Testis (tissue), 5 donors: ENCODE measurements at places on chromosomes 16 and 17.

- peak; percentile 65 for DNase-seq
Observed at GRCh38 chr17:13597723-13598347, 3.9 kb downstream of the HS3ST3A1 start.

DNA sequence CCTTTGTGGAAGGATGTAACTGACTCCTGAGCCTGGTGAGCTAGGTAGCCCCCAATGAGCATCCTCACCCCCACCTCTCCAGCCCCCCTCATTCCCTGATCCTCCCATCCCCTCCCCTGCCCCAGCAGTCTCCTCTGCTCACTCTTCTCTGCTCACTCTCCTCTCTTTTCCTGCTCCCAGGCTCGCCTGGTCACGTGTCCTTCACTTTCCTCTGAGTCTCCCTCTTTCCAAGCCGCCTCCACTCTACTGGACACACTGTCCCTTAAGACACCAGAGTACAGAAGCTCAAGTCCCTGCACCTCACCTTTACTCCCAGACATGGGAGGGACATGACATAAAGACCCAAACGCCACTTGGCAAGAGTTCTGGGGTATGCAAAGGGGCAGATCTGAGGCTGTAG, 76.3 kb upstream of the RBL2 start:
- no peak for DNase-seq

DNA sequence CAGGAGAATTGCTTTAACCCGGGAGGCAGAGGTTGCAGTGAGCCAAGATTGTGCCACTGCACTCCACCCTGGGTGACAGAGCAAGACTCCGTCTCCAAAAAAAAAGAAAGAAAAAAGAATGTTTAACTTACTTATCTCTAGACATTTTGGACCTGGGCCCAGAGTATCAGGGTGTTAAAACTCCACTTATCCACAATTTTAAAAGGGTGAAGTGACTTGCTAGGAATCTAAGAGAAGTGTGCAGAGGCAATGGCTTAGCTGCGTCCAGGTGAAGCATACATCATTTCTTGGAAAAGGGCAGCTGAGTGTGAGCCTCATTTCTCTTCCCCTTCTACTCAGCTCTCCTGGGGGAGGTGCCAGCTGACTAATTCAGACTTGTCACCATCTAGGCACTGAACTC, 25.1 kb downstream of the ALDH3A2 start:
- no peak for DNase-seq

GRCh38 chr17:57869617-57870282, 19.9 kb upstream of the MRPS23 start:
- no peak for DNase-seq

GRCh38 chr17:7549401-7550055, 670 bp downstream of the TNFSF12 start:
- no peak for DNase-seq

DNA sequence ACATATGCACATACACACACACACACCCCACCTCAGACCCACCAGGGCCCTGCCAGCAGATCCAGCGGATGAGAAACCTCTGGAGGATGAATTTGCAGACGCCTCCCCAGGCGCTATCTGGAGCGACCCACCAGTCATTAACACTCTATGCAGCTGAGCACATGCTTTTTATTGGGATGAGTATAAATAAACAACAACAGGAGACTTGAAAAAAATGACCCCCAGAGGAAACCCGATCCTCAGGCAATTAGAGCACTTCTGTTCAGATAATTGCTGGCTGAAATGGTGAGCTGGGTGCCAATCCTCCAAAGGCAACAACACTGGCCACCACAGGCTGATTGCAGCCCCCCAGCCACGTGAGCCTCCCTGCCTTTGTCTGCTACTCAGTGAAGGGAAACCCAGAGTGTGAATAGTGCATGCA, 32.9 kb downstream of the DYNLRB2 start:
- DNase-seq: no peak

- DNase-seq: no peak
Observed at GRCh38 chr17:77610518-77610893, 348.0 kb upstream of the TNRC6C start.

DNA sequence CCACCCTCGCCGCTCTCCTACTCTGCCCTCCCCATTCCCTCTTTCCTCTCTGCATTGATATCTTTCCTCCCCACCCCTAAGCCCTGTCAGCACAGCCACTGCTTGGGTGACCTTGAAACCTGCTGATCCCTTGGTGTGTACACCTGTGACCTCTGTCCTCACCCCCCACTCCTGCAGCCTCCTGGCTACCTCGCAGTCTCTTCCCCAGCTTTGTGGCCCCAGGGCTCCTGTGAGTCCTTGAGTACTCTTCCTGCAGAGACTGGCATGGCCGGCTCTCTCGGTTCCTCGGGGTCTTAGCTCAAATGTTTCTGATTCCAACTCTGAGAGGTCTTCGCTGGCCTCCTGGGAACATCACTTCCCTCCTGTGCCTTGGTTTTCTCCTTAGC, 31.7 kb downstream of the ADCY7 start:
- DNase-seq: no peak

DNA sequence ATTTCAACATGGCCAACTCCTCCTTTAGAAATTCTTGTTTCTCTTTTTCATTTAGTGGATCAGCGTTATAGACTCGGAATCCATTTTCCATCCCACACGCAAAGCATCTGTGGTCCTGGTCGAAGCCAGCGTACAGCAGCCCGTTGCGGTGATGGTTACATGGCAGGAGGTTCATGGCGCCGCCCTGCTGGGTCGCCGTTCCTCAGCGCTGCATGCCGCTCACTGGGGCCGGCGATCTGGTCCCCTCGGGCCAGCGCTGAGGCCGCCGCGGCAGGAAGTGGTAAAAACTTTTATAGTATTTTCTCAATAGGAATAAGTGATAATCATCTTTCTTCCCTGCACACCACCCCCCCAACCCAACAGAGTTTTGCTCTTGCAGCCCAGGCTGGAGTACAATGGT, 29.9 kb upstream of the RHOT1 start:
- DNase-seq: no peak

GRCh38 chr16:69348222-69348621, 3.4 kb downstream of the TMED6 start:
- DNase-seq: no peak

DNA sequence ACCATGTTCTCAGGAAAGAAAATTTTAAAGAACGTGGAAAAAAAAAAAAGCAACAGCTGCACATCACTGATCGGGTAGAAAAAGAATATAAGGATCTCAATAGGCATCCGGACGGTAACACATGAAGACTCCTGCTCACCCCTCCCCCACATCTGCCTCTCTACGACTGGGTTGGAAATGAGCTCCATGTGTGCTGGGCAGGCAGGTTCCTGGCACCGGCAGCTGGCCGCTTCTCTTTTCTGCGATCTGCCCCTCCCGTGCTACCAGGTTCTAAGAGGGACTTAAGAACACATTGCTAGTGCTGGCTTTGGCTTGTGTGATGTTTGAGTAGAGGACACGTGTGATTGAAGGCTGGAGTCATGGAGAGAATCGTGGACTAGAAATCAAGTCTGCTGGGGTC, 115.5 kb downstream of the AATF start:
- DNase-seq: peak; percentile 22

DNA sequence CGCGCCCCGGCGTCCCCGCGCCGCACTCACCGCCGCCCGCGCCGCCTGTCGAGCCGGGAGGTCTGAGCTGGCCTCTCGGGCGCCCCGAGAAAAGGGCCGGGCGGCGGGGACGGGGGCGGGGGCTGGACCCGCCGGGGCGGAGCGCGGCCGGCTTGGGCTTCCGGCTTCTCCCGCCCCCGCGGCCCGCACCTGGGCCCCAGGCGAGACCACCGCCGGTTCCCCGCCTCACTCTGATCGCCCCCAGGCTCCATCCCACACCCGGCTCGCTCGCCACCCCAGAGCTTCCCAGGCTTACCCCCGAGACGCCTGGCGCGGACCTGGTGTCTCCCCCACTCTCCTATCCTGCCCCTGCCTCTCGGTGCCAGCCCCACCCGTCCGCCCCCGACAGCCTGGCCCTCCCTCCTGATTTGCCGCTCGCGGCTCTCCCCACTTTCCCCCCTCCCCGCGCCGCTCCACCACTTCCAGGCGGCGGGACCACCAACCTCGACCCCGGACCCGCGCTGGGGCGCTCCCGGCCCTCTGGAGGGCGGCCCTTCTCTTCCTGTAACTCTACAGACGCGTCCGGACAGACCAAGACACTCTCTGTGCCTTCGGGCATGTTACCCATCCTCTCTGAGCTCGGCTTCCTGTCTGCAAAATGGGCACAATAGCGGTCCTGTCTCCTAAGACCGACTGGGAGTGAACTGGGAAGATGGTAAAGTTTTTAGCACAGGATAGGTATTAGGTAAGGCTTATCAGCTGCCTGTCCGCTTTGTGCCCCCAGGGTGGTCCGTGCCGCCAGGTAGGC, at the start of gene LITAF:
TSS of gene LITAF (minus strand) at position 64 of the 787 bp plus-strand sequence. CDS start 30,189 bp downstream, outside the sequence.
- DNase-seq: peak; percentile 33

GRCh38 chr17:66775271-66775670, 59.6 kb upstream of the CACNG5 start:
- DNase-seq: no peak

DNA sequence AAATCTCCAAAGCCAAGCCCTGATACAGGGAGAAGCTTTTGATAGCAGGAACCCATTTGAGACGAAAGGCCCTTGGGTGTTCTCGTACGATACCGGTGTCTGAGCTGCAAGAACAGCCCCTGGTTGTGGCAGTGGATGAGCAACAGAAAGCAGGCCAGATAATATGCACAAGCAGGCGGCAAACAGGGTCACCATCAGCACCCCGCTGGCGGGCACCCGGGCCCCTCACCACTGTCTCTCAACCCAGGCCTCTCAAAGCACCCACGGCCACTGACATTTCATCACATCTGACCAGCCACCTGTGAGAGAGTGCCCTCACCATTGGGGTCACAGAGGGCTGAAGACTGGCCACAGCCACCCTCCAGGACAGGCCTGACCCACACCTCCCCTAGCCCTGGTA, 230.4 kb downstream of the C16orf78 start:
- DNase-seq: no peak

- DNase-seq: no peak
Observed at GRCh38 chr16:15477802-15478201, 43.4 kb downstream of the BMERB1 start.

GRCh38 chr16:89370081-89370511, 120.3 kb downstream of the ANKRD11 start:
- no peak for DNase-seq

DNA sequence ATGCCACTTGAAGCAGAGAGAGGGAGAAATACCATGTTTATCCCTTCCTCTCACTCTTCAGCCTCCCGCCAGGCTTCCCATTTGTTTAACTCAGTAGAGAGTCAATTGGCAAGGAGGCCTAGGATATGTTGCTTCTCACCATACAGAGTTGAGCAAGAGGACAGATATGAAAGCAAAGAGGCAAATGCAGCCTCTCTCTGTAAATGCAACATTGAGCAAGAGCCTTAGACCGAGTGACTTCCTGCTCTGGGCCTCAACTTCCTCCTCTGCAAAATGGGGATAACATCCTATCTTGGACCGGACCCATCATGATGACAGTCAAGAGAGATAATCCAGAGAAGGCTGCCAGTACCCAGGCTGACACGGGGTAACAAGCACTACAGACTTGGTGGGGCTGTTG, 36.8 kb downstream of the SOCS1 start:
- DNase-seq: no peak

- peak; percentile 94 for DNase-seq
Observed at GRCh38 chr17:38417210-38417951, 10.9 kb upstream of the ARHGAP23 start.

- no peak for DNase-seq
Observed at GRCh38 chr16:72211110-72211509, 39.2 kb upstream of the PMFBP1 start.

GRCh38 chr16:29876594-29877249, 13.7 kb upstream of the CDIPT start:
- DNase-seq: no peak

DNA sequence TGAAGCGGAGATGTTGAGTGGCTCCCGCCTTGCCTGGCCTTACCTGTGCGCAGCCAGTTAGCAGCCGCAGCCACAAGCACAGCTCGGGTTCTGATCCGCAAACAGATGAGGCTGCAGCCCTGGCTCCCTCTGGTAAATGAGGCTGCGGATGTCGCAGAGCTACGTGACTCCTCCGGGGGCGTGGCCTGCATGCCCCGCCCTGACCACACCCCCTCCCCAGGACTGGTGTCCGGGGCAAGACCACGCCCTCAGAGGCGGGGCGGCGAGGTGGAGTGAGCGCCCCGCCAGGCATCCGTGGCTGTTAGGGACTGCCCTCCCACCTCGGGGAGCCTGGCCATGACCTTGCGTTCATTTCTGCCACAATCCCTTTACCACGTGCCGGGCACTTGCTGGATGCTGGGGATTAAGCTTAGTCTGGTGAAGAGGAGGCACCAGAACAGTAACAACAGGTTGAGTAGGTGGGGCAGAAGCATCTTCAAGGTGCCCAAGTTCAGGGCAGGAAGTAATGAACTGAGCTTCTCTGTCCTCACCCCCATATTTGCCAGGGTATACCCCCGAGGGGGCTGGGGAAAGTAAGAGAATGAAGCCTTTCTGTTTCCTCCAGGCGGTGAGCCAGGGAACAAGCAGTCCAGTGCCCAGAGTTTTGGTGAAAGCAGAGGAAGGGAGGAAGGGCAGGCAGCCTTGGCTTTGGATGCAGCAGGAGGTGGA, at the start of gene ALDOC:
TSS of gene ALDOC (minus strand) at position 138 of the 708 bp plus-strand sequence. CDS start 1,363 bp downstream, outside the sequence.
- peak; percentile 98 for DNase-seq

DNA sequence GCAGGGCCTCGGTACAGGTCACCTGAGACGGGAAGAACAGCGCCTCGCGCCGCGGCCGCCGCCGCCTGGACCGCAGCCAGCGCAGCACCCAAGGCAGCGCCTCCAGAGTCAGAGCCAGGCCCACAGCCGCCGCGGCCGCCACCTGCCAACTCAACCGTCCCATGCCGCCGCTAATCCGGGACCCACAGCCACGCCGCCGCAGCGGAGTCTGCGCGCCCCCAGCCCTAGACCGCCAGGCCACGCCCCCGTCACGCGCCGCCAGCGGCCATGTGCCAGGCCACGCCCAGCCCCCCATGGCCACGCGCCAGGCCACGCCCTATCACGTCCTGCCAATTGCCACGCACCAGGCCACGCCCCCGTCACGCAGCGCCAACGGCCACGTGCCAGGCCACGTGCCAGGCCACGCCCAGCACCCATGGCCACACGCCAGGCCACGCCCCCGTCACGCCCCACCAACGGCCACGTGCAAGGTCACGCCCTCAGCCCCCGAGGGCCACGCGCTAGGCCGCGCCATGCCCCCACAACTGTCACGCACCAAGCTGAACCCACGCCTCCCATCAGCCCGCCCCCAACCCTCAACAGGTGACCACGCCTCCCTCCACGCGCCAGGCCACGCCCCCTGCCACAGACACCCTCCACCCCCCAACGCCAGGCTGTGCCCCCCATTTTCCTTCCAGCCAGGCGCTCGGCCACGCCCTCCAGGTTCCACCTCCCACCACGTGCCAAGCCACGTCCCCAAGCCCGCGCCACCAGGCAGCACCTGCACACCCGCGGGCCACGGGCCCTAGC, at the start of gene PLD6:
TSS of gene PLD6 (minus strand) at position 210 of the 789 bp plus-strand sequence. CDS start at position 163, 47 bp downstream.
- peak; percentile 92 for DNase-seq

DNA sequence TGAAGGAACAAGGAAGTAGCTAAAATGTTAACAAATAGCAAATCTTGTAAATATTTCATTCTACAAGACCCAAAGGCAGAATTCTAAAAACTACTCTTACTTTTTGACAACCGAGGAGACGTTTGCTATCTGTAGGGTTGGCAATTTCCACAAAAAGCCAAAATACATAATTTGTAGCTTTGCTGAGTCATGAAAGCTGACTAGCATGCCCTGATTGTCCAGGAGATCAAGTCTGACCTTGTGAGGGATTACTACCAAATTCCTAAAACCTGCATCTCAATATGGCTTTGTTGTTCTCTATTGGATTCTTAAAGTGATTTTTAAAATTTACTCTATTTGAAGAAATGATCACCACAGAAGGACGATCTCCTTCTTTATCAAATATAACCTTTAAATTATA, 10.8 kb downstream of the DNAJA2 start:
- no peak for DNase-seq

- DNase-seq: no peak
Observed at GRCh38 chr17:28480278-28480677, 6.8 kb downstream of the SLC13A2 start.

GRCh38 chr17:46785696-46786095, 32.8 kb downstream of the WNT3 start:
- DNase-seq: no peak
